ENCODE measurements at places on chromosomes 13 and 19. TPM values are rescaled to one million over a fixed set of nuclear protein-coding genes. Genes with fewer than 3 reads are reported as not detected.

GRCh38 chr13:98456413-98456845 lies 120.5 kb downstream of the STK24 start:
- DNase-seq: no peak

DNA sequence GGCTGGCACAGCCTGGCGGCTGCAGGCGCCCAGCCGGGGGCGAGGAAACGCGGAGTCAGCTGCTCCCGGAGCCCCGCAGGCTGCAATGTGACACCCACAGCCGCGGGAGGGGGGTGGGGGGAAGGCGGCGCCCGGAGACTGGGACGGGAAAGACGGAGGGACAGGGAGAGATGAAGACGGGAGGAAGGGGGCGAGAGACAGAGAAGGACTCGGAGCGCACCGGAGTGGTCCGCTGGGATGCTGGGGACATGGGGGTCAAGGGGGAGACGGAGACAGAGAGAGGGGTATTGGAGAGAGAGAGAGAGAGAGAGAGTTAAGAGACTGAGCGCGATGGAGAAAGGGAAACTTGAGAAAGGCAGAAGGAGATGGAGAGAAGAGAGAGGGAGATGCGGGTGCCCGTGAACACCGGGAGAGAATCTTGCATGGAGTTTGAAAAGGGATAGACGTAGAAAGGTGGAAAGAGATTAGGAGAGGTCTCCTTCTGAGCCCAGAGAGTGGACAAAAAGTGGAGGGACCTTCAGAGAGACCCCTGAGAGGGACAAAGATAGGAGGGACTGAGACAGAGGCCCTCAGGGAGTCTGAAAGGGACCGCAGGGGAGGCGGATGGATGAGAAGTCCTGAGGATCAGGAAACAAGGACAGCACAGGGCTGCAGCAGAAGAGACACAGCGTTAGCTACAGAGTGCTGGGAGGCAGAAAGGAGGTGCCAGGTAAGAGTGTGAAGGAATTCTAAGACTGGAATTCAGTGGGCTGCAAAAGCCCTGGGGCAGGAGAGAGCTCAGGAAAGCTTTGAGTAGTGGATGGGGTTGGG lies 1.0 kb downstream of the SCN1B start:
- DNase-seq: peak; percentile 68

GRCh38 chr19:55579766-55580621 lies 654 bp downstream of the ZNF579 start:
- no peak for DNase-seq

GRCh38 chr19:778910-779653 lies 18.2 kb upstream of the PTBP1 start:
- DNase-seq: no peak

DNA sequence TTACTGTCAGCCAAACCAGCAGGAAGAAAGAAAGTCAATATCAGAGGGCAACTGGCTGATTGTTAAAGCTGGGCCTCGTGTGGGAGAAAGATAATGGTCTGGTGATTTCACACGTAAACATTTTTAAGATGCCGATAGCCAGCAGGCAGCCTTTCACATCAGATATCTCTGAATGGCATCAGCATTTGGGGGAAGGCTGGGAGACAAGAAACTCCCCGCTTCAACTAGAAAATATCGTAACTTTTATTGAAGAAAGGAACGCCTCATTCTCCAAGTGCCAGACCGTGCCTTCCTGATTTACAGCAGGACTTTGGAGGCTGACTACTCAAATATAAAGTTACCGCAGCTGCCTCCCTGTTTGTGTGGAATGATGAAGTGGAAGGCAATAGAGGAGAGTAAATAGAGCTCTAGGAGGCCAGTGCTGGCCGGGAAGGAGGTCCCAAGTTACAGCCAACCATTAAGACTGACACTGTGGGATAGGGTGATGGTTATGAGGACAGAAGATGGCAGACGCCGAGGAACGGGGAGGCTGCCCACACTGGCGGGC lies 284.3 kb upstream of the MAB21L1 start:
- DNase-seq: no peak

- no peak for DNase-seq
Measured at GRCh38 chr19:6674868-6675305, 4.9 kb upstream of the TNFSF14 start.

DNA sequence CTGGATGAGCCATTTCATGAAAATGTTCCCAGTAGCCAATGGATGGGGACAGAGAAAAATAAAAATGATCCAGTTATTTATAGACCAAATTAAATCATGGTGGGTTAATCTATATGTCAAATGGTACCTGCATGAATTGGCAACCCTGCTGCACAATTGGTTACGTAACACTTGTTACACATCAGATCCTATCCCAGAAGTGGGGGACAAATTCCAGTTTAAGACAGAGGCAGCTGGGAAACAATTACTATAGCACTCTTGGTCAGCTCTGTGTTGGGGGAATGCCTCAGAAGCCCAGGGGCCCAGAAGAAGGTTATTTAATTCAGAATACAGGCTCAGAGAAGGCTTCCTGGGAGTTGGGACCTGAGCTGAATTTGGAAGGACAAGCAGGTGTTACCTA lies 81.1 kb upstream of the FLT1 start:
- DNase-seq: no peak

DNA sequence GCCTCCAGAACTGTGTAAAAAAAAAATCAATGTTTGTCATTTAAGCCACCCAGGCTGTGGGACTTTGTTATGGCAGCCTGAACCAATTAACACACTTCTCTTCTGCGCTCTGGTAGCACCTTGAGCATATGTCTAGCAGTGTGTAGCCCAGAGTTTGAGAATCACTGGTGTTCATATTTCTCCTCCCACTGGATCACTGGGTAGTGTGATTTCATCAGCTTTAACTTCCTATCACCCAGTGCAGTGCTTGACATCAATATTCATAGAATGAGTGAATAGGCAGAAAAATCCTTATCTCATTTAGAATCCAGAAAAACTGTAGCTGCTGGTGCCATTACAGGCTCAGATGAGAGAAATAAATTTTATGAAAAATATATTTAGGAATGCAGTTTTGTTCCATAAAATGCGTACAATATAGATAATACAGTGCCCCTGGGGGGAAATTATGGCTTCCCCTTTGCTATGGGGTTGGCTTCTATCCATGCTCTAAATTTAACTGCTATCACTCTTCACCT lies 30.7 kb upstream of the WASF3 start:
- no peak for DNase-seq

- DNase-seq: no peak
Measured at GRCh38 chr13:111317571-111318345, 2.7 kb upstream of the TEX29 start.

DNA sequence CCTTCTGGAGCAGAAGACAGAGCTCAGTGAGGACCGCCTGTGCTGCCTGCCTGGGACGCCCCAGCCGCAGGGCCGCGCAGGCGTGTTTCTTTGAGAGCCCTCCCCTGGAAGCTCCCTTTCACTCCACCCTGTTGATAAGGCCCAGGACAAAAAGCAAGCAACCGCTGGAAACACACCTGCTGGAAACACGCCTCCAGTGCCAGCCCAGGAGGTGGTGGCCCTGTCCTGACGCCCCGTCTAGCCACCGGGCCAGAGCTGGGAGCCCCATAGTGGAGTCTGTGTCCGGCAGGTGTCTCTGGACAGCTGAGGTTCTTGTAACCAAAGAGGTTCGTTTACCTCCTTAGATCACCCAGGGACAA lies 173.8 kb downstream of the KATNAL1 start:
- no peak for DNase-seq

DNA sequence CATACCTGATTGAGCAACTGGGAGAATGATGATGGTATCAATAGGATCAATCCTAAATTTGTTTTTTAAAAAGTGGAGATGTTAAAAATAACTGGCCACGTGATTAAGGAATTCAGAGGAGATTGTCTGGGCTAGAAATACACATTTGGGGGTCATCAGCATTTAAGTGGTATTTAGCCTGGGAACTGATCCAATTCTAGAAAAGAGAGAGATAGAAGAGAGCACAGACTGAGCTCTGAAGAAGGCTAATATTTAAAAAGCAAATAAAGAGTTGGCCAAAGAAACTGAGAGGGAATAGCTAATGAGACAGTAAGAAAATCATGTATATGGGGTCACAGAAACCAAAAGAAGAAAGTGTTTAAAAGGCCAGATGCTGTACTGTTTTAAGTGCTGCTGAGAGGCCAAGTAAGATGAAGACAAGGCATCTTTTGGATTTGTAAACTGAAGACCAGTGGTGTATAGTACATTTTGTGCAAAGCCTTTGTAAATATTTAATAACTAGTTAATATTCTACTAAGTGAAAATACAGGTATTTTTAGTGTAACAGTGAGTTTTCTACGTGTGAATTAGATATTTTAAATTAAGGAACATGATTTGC lies 40.2 kb downstream of the UBL3 start:
- DNase-seq: no peak

Gene ADGRE1
- not detected for total RNA-seq

Gene ZNF888
- 3.3 TPM for total RNA-seq

Gene PTPRS
- total RNA-seq: 181 TPM

Gene CBY2
- total RNA-seq: not detected

Gene MYH14
- 0.82 TPM for total RNA-seq

Gene MEDAG
- total RNA-seq: 0.82 TPM

Gene COG3
- 43.6 TPM for total RNA-seq
